ENCODE measurements at places on chromosomes 13 and 19.

DNA sequence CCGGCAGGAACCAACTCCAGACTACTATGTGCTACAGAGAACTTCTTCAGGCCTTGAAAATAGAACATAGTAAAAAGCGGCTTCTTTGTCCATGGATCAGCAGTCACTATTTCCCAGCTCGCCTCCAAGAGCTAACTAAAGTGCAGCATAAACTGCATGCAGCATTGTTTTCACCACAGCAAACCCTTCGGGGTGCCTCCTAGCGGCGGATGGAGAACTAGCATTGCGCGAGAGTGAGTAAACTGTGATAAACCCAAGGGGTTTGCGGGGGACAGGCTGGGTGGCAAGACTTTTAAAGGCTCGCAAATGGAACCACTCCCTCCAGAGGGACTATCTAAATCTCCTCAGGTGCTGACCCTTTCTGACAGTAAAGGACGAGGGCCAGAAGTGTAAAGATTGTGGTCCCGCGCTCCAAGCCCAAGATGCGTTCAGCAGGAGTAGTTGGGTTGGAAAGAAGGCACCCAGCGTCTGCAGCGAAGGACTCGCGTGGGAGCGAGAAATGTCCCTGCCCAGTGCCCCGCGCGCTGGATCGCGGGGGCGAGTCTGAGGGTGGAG is 21.5 kb upstream of the SGCG start:
- no peak for DNase-seq

- no peak for DNase-seq
These were observed 63.9 kb upstream of the SLC10A2 start for GRCh38 chr13:103130146-103130545.

GRCh38 chr19:38701455-38702063 is 42.7 kb downstream of the CAPN12 start:
- no peak for DNase-seq

GRCh38 chr13:21556051-21556450 is 47.9 kb downstream of the MICU2 start:
- DNase-seq = no peak

GRCh38 chr19:53424968-53425597 is 6.7 kb upstream of the ZNF761 start:
- no peak for DNase-seq

GRCh38 chr13:31891472-31891871 is 140.1 kb upstream of the FRY start:
- no peak for DNase-seq
